ENCODE measurements at places on chromosomes 12 and 14.

GRCh38 chr12:90954921-90955320, at the start of gene CCER1:
Gene CCER1, minus strand, starts transcription at chr12:90955176. Its CDS starts 434 bp downstream, at chr12:90954742.
- DNase-seq, result peak; percentile 73

- peak; percentile 54 for DNase-seq
Measured at GRCh38 chr14:104321802-104322130, 183.4 kb downstream of the KIF26A start.

GRCh38 chr12:46808955-46809697, 16.7 kb downstream of the SLC38A4 start:
- no peak for DNase-seq

- DNase-seq, result no peak
Measured at GRCh38 chr14:51663783-51664326, 12.1 kb downstream of the FRMD6 start.

- DNase-seq, result no peak
Measured at GRCh38 chr12:102756530-102756929, 160.5 kb downstream of the PAH start.

- no peak for DNase-seq
Measured at GRCh38 chr14:22699801-22700564, 55.8 kb upstream of the OR6J1 start.

GRCh38 chr14:96363751-96364336, 518 bp downstream of the GSKIP start:
- DNase-seq, result peak; percentile 85

GRCh38 chr12:131092901-131093603, 139.3 kb downstream of the ADGRD1 start:
- DNase-seq, result peak; percentile 69

GRCh38 chr14:52678591-52678990, 16.8 kb downstream of the ERO1A start:
- no peak for DNase-seq

DNA sequence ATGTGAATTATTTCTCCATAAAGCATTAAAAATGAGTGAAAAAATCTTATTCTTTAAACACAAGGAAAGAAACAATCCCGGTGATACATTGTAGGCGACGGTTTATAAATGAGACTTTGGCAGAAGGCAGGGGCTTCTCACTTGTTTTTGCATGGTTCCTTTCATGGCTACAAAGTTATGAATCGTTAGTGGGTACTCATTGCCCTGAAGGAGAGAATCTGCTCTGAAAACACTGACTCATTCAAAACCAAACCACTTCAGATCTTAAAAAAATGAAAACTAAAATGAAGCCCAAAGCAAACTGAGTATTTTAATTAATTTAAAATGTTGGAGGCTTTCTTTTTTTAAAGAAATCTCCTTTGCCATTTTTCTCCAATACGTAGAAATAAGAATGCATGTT, 41.4 kb upstream of the AMIGO2 start:
- DNase-seq, result no peak

GRCh38 chr14:78131201-78131600, 39.0 kb upstream of the NRXN3 start:
- no peak for DNase-seq

DNA sequence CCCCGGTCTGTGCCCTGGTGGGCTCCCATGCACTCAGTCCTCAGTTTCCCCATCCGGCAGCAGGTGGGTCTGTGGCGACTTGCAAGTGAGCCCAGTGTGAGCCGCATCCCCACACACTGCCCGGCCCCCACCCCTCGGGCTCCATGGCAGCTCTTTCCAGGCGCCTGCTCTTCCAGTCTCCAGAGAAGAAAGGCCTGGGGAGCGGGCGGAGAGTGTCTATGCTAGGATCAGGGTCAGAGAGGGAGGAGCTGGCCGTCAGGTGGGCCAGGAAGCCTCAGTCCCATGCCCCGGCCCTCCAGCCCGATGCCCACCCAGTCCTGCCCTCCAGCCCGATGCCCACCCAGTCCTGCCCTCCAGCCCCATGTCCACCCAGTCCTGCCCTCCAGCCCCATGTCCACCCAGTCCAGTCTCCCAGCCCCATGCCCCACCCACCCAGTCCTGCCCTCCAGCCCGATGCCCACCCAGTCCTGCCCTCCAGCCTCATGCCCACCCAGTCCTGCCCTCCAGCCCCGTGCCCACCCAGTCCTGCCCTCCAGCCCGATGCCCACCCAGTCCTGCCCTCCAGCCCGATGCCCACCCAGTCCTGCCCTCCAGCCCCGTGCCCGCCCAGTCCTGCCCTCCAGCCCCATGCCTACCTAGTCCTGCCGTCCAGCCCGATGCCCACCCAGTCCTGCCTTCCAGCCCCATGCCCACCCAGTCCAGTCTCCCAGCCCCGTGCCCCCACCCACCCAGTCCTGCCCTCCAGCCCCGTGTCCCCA, 49.2 kb downstream of the FBRSL1 start:
- DNase-seq, result no peak

DNA sequence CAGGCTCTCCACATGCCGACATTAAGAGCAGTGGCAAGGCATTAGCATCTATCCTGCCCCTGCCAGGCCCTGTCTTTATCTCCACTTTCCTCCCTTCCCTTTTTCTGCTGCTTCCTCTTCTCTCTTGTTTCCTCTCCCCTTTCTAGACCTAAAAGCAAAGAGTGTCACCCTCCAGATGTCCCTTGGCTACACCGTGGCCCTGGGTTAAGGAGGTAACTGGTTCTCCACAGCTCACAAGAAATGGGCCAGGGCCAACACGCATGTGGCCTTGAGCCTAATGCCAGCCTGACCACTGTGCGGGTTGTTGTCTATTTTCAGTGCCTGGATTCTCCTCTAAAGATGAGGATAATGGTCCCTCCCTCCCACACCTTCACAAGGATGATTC, 41.7 kb upstream of the DDX11 start:
- no peak for DNase-seq

- DNase-seq, result no peak
Measured at GRCh38 chr12:71356569-71356968, 83.0 kb upstream of the LGR5 start.

DNA sequence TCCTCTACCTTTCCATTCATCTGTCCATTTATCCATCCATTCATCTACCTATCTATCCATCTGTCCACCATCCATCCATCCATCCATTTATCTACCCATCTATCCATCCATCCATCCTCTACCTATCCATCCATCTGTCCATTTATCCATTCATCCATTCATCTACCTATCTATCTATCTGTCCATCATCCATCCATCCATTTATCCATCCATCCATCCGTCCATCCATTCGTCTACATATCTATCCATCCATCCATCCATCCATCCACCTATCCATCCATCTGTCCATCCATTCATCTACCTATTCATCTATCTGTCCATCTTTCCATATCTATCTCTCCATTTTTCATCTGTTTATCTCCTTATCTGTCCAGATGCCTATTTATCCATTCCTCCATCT, 21.0 kb downstream of the CABP1 start:
- no peak for DNase-seq

DNA sequence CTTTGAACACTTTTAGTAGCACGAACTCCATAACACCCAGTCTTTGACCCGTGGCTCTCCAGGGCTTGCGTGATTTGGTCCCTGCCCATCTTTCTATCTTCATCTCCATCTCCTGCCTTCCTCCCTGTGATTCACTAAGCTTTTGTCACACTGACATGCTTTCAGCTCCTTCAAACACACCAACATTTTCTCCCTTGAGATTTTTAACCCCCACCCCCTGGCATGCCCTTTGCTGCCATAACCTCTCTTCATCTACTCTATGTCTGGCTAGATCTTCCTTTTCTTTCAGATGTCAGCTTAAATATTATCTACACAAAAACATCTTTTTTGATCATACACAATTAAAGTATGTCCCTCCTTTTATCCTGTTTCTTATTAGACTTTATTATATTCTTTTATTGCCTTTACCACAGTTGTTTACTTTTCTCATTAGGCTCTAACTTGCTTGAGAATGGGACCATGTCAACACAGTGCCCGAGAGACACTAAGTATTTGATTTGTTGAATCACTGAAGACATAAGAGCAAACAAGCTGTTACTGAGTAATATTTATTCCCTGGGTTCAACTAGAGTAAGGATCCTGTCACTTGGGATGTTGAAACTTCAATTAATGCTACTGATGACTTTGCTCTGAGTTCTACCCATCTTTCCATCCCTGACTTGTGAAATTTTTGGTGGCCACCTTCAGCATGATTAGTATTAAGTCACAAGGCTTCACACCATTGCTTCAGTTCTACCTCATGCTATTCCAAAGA, 387.3 kb downstream of the LRIG3 start:
- DNase-seq, result no peak

GRCh38 chr14:21039585-21040369, 2.4 kb upstream of the RNASE7 start:
- DNase-seq, result peak; percentile 58

DNA sequence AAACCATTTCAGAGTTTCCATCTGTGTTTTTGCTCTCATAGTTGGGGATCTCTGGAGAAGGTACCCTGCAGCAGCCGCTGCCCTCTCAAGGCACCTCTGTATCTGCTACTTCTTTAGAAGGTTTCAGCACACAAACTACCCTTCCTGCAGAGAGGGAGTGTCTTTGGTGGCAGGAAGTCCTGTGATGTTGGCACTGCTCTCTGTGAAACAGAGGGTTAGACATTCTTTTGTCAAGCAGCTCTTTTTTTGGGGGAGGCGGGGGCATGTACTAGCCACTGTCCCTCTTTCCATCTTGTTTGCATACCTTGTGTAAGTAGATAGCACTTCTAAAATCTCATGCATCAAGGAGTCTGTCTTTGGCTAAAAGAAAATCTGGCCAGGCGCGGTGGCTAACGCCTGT, 352.6 kb downstream of the BMP4 start:
- DNase-seq, result no peak

- no peak for DNase-seq
Measured at GRCh38 chr12:106945261-106945851, 10.4 kb upstream of the TMEM263 start.

DNA sequence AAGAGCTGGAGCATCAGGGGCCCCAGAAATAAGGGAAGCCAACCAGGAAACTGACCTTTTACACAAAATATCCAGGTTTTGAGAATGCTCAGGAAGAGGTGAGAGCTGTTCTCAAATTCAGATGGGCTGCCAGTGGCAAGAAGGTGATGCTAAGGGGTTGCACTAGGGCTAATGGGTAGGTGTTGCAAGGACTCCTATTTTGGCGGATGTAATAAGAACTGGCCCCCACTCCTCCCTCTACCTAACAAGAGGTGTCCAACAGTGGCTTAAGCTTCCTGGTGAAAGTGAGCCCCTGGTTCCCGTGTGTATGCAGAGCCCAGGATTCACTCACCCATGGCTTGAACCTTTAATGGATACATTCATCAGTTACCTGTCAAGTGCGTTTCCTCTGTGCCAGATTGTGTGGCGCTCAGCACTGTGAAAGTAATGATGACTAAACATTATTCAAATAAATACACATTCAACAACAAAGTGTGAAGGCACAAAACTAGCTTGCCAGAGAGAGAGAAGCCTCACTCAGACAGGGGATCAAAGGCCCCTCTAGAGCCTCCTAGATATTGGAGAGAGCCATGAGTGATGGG, 705 bp upstream of the CHGA start:
- DNase-seq, result no peak

DNA sequence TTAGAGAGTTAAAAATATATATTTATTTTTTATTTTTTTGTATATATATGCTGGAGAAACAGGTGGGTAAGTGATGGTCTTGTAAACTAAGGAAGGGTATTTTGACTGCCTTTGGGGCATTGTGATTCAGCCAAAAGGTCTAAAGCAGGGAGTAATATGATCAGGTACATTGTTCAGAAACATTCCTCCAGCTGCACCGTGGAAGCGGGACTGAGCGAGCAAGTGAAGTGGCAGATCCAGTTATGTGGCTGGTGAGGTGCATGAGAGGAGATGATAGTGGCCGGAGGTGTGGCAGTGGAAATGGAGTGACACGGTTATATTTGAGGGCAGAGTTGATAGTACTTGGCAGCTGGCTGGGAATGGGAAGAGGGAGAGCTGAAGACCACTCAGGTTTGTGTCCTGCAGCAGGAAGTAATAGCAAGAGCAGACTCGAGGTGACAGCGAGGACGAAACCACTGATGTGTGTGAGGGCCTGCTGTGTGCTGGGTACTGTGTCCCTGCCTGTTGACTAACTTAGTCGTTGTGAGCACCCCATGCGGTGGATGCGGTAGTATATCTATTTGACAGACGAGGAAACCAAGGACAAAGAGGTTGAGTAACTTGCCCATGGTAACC, 39.2 kb downstream of the EID3 start:
- no peak for DNase-seq

GRCh38 chr14:21025371-21026273, 761 bp upstream of the NDRG2 start:
- peak; percentile 83 for DNase-seq

GRCh38 chr12:46493834-46494181, 121.2 kb upstream of the SLC38A2 start:
- no peak for DNase-seq

DNA sequence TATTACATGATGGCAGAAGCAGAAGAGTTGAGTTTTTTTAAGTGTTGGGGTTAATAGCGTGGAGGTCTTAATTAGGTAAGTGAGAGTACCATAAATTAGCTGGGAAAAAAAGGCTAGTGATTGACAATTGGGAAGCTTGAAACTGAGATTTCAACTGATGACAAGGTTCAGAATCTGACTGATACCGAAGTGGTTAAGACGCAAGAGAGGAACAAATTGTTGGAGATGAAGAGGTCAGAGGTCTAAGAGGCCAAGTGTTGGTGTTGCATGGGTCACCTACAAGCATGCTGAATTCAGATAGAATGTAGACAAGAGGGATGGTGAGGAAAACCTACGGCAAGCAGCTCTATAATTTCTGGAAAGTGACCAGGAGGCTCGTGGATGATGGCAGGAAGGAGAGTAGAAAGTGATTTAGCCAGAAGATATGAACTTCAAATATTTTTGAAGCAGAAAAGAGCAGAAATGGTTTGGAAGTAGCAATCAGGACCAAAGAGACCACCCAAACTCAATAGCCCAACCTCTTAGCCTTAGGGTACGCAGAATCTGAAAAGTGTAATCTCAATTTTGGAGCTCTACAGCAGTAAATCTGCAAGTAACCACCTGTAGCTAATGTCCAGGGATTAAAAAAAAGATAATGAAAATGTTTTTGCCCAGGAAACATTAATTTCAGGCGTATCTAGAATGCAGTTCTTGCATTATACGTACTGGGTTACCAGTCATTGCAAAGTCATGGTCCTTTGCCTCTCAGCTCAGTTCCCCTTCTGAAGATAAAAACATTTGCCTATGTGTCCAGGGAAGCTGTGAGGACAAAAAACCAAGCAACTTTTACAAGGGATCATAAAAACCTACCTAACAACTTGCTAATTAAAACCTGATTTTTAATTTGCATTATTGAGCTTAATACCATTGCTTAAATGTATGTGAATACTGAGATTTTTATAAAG, 1.7 kb upstream of the TMPO start:
- no peak for DNase-seq

GRCh38 chr12:116539361-116539771, 19.8 kb upstream of the MAP1LC3B2 start:
- DNase-seq, result no peak

DNA sequence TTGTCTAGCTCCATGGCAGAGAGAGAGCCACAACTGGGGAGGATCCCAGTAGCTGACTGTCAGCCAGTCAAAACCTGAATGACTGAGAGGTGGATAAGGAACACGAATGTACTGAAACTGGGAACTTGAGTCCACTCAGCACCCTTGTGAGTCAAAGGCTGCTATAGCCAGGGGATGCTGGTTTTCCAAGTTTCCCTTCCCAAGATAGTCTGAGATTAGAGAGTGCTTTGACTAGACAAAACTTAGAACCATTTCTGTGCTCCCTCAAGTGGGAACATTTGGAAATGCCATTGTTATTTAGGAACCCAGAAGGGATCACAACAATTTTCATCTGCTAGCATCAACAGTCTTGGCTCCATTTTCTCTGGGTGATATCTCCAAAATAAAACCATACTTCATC, 4.0 kb downstream of the PRKAG1 start:
- no peak for DNase-seq

- no peak for DNase-seq
Measured at GRCh38 chr14:101737414-101738339, 23.8 kb upstream of the PPP2R5C start.

GRCh38 chr14:68577802-68578541, 214.9 kb downstream of the ZFP36L1 start:
- DNase-seq, result peak; percentile 82
